NCI-H1930 (cell line): ENCODE measurements at places on chromosomes 3 and 15.

GRCh38 chr3:29382845-29383244, 102.0 kb downstream of the RBMS3 start:
- no peak for DNase-seq

DNA sequence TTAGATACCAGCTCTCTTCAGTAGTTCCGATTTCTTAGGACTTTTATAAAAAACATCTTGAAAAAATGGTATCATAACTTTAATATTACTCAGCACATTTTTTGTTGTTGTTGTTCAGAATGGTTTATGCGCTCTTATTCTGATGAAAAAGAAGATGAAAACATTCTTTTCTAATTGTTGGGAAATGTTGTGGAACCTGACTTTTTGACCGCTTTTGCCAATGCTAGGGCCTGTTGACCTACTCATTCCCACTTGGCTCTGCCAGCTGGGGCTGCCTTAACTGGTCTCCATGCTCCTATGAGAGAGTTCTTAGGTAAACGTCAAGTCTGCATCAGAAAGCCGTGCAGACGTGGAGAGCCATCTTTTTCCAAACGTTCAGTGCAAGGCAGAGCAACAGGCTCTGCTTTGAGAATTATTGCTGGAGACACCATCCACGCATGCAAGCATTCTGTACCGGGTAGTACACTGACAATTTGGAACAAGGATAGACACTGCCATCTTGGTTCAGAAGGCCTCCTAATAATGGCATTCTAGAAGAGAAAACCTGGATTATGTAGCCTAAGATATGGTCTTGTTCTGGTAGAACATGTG, 176.8 kb downstream of the GHSR start:
- no peak for DNase-seq

GRCh38 chr3:86967062-86967461, 23.9 kb downstream of the VGLL3 start:
- peak; percentile 21 for DNase-seq

DNA sequence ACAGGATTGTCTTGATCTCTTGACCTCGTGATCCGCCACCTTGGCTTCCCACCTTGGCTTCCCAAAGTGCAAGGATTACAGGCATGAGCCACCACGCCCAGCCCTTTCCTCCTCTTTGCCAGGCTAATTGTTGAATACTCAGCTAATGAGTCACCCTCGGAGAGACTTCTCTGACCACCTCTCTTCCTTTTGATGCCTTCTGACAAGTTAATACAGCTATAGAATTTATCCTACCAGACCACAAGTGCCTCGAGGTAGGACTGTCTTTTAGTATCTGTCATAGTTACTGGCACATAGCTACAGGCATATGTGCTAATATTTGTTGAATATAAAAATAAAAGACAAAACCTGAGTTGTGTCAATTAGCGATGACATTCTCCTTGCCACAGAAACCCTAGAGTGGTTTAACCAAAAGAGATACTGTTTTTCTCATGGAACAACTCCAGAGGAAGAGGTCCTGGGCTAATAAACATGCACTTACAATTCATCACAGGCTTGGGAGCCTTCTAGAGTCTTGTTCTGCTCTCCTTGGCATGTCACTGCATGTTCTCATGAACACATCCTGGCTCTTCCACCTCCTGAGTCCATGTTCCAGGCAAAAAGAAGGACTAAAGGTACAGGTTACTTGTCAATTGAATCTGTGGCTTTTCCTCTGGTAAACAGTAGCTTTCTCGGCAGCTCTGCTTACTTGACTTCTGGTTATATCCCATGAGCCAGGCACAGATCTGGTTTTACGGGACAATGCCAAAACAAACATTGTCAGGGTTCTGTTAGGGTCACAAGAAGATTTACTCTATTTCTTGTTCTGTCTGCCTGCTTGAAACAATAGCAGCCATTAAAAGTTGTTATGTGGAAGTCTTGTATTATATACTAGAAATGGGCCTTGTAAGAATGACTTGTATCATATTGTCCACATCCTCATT, 332.3 kb downstream of the THSD4 start:
- DNase-seq = no peak

- no peak for DNase-seq
These were observed 1.5 kb downstream of the CHSY1 start for GRCh38 chr15:101250341-101250831.

- DNase-seq = no peak
These were observed 56.8 kb downstream of the MYH15 start for GRCh38 chr3:108453565-108453964.

GRCh38 chr15:101043011-101043410, 123.9 kb downstream of the LRRK1 start:
- no peak for DNase-seq

DNA sequence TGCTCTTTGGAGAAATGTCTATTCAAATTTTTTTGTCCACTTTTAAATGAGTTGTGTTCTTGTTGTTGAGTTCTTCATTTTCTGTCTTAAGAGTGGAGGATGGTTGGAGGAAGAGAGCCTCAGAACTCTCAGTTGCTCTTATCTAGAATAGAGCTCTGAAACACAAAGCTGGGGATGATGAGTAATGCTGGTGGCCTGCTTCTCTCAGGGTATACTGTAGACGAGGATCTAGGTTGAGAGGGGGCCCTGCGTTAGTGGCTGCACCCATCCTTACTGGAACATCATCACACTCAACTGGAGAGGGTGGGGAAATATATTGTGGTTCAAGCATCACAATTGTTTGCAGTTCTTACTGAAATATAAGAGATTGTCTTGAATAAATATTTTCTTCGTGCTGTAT, 1.8 kb downstream of the SPTSSB start:
- no peak for DNase-seq

DNA sequence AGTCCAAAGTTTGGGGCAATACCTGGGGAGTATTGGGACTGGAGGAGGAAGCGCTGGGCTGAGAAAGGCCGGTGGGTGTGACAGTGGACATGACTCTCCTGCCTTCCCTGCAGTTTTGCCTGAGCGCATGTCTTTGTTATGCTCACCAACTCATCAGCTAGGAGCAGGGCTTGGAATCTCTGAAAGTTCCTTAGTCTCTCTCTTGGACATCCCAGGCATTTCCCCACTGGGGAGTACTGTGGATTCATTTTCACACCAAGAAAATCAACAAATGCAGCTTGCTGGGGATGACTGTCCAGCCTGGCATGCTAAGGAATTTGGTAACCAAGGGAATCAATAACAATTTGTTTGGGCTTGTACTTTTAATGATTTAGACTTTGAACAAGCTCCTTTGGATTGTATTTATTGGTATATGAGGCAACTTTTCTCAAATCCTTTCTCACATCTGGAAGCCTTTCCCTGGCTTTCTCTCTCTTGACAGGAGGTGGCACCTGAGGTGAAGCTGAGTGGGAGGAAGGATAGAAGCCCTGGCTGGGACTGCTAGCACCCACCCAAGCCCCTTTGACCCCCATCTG, 48.5 kb upstream of the CHST2 start:
- DNase-seq = no peak

DNA sequence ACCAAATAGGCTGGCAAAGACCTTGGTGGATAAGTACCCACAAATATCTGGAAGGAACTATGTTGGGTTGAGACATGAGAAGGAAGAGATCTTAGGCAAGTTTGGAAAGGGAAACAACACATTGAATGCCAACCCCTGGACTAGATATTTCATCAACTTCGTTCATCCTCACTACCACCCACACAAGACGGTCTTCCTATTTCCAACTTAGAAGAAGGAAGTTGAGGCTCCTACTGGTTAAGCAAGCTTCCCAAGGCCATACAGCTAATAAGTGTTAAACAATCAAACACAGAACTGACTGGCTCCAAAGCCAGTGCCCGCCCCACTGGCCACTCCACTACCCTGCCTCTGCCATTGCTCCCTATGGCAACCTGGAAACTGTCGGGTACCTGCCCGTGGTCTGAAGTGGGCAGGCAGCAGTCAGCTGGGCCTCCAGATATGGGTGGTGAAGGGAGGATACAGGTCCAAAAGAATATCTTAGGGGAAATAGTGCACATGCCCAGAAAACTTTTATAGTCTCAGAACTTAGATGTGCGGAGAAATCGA, 94.9 kb downstream of the LIPC start:
- no peak for DNase-seq

GRCh38 chr3:14234251-14235002, 55.8 kb downstream of the LSM3 start:
- no peak for DNase-seq

GRCh38 chr15:74961616-74962015, 5.0 kb upstream of the RPP25 start:
- DNase-seq = no peak

DNA sequence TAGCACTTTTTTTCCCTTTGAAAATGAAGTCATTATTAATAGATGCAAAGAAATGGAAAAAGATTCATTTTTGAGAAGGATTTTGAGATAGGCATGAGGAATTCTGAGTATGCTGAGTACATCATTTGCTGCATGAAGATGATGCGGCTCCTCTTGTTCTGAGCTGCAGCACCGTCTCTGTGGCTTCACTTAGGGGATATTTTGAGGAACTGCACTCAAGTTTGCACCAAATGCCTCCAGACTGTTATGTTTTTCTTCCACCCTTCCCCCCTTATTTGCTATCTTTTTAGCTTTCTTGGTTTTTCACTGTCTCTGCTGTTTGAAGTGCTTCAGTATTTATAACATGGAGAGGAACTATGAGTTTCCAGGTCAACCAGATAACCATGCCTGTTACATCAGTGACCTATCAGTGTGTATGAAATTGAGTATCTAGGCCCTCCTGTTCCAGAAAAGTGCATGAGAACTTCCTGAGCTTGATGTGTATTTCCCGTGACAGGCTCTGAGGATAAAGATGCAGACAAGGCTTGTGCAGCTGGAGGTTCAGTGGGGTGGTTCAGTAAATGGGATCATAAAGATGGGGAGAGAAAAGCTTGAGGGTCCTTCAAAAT, 128.7 kb downstream of the PDCD6IP start:
- no peak for DNase-seq

- DNase-seq = no peak
These were observed 404.5 kb downstream of the OCA2 start for GRCh38 chr15:27694506-27695087.

GRCh38 chr15:75455982-75456531, 4.6 kb upstream of the SIN3A start:
- peak; percentile 5 for DNase-seq

DNA sequence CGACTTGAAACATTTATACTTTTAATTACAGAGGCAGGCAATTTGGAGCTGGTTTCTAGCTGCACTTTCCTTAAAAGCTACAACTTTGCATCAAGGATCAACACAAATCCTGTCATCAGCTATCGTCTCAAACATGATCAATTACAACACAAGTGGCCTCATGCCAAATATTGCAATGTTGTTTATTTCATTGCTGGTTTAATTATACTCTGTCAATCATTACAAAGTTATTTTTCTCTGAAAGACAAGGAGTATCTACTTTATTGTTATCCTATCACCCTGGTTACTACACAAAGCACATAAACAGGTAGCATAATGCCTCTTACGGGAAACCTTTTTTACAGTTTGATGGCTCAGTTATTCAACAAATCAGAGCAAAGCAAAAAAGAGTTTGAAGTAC, 58.0 kb upstream of the FOXB1 start:
- DNase-seq = no peak
